ENCODE measurements at places on chromosomes 11 and 22.

GRCh38 chr11:78791964-78792363 is 217.3 kb upstream of the NARS2 start:
- no peak for DNase-seq

DNA sequence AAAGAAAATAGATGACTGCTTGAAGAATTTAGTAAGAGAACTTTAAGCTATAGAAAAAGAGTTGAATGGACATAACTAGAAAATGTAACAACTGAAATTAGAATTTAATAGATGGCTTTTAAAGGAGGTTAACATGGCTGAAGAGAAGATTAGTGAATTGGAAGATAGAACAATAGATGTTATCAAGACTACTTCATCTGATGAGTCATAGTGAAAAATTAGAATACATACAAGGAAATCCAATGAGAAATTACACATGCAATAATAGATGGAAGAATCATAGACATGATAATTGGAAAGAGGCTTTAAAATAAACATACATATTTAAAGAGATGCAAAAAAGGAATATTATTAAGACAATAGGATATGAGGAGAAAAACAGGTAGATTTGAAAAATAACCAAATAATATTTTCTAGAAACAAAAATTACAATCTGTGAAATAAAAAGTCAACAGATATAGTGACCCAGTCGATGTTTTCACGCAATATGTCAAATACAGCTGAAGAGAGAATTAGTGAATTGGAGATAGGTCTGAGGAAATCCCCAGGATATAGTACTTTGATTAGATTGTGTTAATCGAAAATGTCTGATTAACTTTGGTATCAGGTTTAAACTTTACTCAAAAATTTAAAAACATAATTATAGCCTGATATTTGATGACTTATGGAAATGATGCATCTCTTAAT is 28.2 kb downstream of the CAT start:
- DNase-seq: no peak

DNA sequence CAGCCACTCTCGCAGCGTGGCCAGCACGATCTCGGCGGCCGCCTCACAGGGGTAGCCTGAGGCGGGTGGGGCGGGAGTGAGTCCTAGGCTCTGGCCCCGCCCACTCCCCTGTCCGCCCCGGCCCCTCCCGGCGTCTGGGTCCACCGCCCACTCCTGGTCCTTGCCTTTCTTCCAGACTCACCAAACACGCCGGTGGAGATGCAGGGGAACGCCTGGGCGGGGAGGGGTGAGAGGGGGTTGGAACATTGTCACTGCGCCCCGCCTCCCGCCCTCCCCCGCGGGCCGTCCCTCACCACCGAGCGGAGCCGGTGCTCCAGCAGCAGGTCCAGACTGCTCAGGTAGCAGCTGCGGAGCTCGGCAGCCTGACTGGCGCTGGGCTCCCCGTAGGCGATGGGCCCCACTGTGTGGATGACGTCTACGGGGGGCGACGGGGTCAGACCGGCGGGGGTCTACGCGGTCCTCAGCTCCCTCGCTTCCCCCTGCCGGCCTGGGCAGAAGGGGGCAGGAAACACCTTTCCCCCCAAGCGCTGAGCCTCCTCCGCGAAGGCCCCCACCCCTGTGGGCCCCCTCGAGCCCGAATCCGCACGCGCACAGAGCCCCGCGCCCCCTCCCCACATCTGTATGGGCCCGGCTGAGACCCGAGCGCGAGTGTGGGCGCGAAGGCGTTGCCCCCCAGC is 13.2 kb downstream of the OTUB1 start:
- no peak for DNase-seq

GRCh38 chr22:27066856-27067255 is 409.5 kb downstream of the MIAT start:
- DNase-seq: no peak

DNA sequence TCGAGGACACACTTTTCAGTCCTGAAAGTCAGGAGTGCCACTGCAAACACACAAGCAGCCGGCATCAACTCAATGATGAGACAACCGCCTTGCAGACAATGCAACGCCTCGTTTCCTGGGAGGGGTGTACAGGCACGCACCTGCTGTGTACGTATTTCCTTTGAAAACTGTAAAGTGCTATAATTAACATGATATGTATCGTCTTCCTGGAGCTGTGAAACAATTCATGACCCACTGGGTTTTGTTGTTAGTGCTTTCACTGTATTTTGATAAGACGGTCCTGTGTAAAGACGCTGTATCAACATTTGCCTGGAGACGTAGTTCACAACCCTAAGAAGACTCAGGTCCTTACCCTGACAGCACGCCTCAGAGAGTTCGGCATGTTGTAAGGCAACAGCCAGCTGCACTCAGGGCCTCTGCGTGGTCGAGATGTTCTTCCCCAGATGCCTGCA is 105.7 kb upstream of the ANO1 start:
- no peak for DNase-seq

DNA sequence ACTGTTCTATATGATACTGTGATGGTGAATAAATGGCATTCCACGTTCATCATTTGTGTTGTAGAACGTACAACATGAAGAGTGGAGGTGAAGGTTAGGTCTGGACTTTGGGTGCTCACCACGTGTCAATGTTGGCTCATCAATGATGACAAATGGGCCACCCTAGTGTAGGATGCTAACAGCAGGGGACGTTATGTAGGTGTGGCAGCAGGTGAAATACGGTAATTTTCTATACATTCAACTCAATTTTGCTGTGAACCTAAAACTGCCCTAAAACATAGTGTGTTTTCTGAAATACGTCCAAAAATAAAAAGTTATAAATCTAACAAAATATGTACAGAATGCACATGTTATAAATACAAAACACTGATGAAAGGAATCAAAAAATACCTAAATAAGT is 6.2 kb downstream of the KRTAP5-6 start:
- DNase-seq: no peak

DNA sequence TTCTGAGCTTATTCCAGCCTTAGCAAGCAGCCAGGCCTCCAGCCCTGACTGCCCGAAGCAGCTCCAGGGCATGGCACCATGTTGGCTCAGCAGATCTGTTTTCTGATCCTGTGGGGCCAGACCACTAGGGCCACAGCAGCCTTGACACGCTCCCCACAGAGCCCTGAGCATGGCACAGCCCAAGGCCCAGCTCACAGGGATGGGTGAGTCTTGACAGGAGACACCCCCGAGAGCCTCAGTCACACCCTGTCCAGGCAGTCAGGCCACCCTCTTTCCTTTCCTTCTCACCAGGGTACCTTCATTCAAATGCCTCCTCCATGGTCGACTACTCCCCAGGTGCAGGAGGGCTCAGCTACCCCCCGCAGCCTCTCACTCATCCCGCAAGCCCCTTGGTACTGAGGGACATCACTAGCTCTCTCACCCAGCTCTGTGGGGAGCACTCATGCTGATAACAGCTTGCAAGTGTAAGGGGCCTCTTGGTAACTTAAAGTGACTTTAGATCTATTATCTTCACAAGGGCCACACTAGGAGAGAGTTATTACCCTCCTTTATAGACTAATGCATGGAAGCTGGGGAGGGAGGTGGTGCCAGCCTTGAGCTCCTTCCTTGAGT is 3.9 kb upstream of the CDC42BPG start:
- no peak for DNase-seq

DNA sequence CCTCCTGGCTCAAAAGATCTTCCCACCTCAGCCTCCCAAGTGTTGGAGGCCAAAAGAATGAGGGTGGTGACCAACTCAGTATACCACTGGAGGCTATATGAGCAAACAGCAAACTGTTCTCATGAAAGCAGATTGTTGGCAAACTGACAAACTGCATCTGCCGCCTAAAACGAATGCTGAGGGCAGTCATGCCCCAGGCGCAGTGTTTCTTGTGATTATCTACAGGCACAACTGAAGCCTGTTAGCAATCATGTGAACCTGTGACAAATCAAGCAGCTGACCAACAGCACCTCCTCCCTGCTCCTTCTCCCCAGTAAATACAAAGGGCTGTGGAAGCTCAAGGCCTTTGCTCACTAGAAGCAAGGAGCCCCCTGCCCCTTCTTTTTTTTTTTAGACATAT is 47.8 kb downstream of the BTBD10 start:
- DNase-seq: no peak

- DNase-seq: no peak
Observed at GRCh38 chr11:69292221-69292648, 1.7 kb upstream of the MYEOV start.

DNA sequence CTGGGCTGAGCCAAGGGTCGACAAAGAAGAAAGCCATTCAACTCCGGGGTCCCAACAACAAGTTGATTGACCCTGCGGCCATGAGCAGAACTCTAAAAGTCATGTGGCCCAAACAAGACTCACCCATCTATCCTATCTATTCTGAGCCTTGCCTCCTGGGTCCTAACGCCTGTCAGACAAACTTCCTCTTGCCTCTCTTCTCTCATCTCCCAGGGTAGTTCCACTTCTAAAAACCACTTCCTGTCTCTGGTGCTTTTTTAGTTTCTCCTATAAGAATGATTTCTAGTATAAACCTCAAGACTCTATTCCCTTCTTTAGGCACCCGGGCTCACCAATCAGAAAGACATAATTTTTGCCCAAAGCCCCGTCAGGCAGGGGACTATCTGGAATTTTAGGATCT is 530.2 kb downstream of the DLG2 start:
- DNase-seq: no peak

DNA sequence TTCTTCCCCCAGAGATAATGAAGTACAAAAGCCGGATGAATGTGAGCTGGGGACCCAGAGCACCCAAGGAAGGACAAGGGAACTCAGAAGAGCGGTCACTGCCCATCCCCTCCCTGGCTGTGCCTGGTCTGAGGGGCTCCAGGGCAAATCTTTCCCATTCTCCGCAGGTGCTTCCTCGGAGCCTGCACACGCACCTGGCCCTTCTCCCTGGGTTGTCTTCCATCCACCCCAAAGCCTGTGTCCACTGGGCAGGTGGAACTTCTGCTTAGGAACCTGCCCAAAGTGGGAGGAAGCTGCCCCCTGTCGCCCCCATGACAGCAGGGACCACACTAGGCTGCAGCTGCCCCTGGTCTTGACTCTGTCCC is 121.0 kb upstream of the FGF3 start:
- DNase-seq: no peak

DNA sequence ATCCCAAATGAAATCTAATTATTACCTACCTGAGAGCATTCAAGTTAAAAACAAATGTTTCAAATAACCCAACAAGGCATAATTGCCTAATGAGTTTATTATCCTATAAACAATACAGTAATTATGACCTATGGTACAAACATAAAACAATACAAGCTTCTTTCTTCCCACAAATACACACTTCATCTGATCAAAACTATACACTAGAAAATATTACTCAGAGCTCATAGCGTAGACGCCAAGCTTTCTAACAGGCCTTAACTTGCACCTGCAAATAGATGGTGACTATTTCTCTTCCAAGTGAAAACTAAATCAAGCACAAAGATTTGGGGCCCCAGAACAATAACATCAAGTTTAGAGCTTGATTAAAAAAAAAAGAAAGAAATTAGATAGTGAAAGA is 78.1 kb downstream of the SOX6 start:
- DNase-seq: no peak

GRCh38 chr11:123439616-123440015 is 9.5 kb downstream of the GRAMD1B start:
- DNase-seq: no peak

GRCh38 chr22:29004647-29005371 is 56.8 kb downstream of the C22orf31 start:
- DNase-seq: no peak

DNA sequence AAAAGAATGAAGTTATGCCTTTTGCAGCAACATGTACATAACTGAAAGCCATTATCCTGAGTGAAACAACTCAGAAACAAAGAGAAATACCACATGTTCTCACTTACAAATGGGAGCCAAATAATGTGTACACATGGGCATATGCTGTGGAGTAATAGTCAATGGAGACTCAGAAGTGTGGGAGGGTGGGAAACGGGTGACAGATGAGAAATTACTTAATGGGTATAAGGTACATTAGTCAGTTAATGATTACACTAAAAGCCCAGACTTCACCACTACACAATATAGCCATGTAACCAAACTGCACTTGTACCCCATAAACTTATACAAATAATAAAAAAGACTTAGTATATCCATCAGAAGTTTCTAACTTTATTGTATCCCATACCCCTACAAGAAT is 674.1 kb upstream of the ARHGAP42 start:
- DNase-seq: no peak

DNA sequence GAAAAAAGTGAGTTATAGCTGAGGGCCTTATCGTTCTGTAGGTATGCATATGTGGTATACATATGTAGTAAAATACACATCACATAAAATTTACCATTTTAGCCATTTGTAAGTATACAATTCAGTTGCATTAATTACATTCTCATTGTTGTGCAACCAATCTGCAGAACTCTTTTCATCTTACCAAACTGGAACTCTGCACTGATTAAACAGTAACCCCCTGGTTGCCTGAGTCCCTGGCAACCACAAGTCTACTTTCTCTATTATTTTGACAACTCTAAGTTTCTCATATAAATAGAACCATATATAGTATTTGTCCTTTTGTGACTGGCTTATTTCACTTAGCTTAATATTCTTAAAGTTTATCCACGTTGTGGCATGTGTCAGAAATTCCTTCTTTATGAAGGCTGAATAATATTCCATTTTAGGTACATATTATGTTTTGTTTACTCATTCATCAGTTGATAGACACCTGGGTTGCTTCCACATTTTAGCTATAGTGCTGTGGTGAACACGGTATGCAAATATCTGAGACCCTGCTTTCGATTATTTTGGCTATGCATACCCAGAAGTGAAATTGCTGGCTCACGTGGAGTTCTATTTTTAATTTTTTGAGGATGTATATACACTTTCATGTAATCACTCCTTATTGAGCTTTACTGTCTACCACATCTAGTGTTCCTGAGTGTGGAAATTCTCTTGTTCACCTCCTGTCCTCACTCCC is 1.6 kb upstream of the DDX10 start:
- DNase-seq: no peak

- DNase-seq: no peak
Observed at GRCh38 chr11:46160100-46160499, 38.8 kb upstream of the PHF21A start.

- DNase-seq: no peak
Observed at GRCh38 chr11:92702805-92703448, 266.5 kb upstream of the MTNR1B start.

DNA sequence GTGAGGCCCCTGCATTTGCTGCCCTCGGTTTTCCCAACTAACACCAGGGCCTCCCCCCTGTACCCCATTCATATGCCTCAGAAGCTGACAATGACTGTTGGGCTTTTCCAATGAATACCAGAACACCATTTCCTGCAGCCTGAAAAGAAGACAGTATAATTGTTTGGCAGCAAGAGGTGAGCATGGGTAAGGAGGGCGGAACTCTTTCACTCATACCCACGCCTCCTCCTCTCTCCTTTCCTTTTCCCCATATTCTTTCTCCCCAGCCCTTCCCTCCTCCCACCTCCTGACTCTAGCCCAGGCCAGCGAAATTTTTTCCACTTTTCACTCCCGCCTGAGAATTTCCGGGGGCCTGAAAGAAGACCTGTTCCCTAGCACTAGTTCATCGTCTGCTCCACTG is 58.0 kb upstream of the CHST1 start:
- DNase-seq: no peak

GRCh38 chr22:23064381-23065068 is 5.8 kb upstream of the GNAZ start:
- no peak for DNase-seq

GRCh38 chr22:46769191-46769675 is 6.8 kb downstream of the TBC1D22A start:
- DNase-seq: no peak
